ENCODE measurements at places on chromosomes 5 and 9.

DNA sequence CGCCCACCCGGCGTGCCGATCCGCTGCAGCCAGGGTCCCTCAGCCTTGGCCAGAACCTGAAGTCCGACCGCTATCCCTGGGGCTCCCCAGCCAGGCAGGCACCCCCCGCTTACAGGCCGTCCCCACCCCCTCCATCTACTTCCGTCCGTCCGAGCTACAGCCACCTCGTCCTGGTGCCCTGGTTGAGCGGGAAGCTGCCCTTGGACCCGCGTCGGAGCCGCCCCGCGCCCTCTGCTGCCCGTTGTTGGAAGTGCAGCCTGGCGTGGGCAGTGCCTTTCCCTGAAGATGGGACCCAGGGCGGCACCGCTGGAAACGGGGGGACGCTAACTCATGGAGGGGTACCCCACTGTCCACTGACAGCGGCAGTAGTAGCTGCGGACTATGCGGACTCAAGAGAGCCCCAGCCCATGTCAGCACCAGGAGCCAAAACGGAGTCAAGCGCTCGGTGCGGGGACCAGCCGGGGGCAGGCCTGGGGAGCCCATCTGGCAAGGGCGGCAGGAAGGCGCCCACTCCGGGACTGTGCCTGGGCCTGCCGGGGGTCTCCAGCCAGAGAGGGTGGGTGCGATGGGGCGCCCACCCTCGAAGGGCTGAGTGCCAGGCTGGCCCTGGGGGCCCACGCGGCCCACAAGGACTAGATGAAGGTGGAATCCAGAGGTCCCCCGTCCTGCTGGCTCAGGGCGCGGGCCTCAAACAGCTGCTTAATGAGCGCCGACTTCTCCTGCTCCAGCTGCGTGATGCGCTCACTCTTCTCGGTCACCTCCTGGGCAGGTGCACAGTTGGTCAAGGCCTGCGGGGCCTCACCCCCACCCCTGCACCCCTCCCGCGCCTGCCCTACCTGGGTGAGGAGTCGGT, 6.1 kb downstream of the SAPCD2 start:
- H3K4me3 ChIP-seq = no peak overlapping the region
- peak overlapping the region; percentile 30 for H3K27ac ChIP-seq
- peaks cover 8% of the 10 kb centered on the region for H3K36me3 ChIP-seq
- no peak for DNase-seq
- H3K27me3 ChIP-seq = no peaks in the 10 kb centered on the region

GRCh38 chr5:126981701-126982100, 48.7 kb downstream of the MARCHF3 start:
- H3K4me3 ChIP-seq = no peak overlapping the region
- H3K27ac ChIP-seq = no peak overlapping the region
- H3K4me1 ChIP-seq = no peaks in the 10 kb centered on the region
- H3K36me3 ChIP-seq = no peaks in the 10 kb centered on the region
- DNase-seq = no peak
- H3K27me3 ChIP-seq = no peaks in the 10 kb centered on the region

DNA sequence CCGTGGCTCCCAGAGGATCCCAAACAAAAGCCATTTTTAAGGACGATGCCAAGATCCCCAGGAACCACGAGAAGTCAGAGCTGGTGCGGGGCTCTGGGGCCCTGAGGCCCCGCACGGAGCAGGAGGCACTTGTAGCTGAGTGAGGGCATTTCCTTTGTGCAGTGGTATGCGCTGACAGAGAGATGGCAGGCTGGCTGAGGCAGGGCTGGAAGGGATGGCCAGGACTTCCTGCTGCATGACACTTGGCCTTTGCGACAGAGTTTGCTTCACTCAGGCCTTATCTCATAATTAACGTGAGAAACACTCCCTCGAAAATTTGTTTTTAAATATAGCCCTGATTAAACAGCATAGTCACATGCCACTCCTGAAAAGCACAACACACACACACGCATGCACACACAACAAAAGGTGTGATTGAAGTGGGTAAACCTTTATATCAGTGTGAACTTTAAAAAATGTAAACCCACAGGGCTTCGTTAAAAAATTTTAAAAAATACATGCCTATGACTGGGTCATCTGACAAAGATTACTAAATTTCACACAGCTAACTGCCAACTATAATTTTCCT, 536.6 kb downstream of the PDE4D start:
- DNase-seq = no peak
- no peak overlapping the region for H3K4me3 ChIP-seq
- H3K27me3 ChIP-seq = peaks cover 29% of the 10 kb centered on the region
- H3K36me3 ChIP-seq = no peaks in the 10 kb centered on the region

- no peak overlapping the region for H3K4me3 ChIP-seq
- H3K36me3 ChIP-seq = no peaks in the 10 kb centered on the region
- H3K27me3 ChIP-seq = no peaks in the 10 kb centered on the region
- DNase-seq = no peak
- no peak overlapping the region for H3K27ac ChIP-seq
Observed at GRCh38 chr9:75545287-75545686, 345.2 kb upstream of the PCSK5 start.

DNA sequence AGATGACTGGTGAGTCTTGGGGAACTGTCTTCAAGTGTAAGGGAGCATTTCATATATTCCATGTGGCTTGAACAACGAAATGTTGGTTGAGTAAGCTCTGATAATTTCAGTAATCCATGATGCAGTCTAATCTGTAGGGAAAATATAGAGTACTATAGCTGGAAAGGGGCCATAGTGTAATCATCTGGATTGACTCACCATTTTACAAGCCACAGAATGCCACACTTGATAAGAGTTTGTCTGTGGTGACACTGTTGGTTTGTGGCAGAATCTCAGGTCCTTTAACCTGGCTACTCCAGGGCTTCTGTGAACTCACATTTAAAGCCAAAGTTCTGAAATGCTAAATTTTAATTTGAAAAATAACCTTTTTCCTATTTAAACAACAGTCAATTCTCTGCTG, 16.3 kb upstream of the MAML1 start:
- H3K27ac ChIP-seq = no peak overlapping the region
- H3K27me3 ChIP-seq = no peaks in the 10 kb centered on the region
- peaks cover 71% of the 10 kb centered on the region for H3K36me3 ChIP-seq
- no peaks in the 10 kb centered on the region for H3K4me1 ChIP-seq
- no peak overlapping the region for H3K4me3 ChIP-seq
- DNase-seq = no peak
